ENCODE measurements at places on chromosomes 2 and 18. TPM values are rescaled to one million over a fixed set of nuclear protein-coding genes. Genes with fewer than 3 reads are reported as not detected.

GRCh38 chr2:16832910-16833309, 167.3 kb upstream of the CYRIA start:
- H3K4me3 ChIP-seq = no peak overlapping the region
- H3K36me3 ChIP-seq = no peaks in the 10 kb centered on the region
- no peaks in the 10 kb centered on the region for H3K4me1 ChIP-seq
- H3K27me3 ChIP-seq = no peaks in the 10 kb centered on the region
- DNase-seq = no peak

- no peaks in the 10 kb centered on the region for H3K36me3 ChIP-seq
- H3K4me3 ChIP-seq = no peak overlapping the region
- H3K27ac ChIP-seq = peak overlapping the region; percentile 0
Measured at GRCh38 chr2:20565623-20566236, 85.2 kb downstream of the HS1BP3 start.

DNA sequence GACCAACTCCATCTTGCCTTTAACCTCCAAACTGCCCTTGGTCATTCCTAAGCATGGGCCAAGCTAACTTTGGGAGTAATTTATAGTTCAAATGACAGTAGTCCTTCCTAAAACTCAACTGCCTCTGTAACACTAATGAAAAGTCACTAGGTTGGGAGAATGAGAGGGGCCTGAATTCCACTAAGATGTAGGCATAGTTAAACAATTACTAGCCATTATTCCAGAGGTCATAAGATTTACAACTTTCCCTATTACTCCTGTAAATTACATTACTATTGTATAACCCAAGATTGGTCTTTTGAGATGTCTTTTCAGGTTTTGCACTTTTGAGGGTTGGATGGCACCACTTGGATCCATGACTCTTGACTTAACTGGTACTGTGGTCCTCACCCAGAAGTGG, 94.6 kb downstream of the SPP2 start:
- no peak for DNase-seq
- no peaks in the 10 kb centered on the region for H3K36me3 ChIP-seq
- no peak overlapping the region for H3K4me3 ChIP-seq
- no peaks in the 10 kb centered on the region for H3K27me3 ChIP-seq
- no peak overlapping the region for H3K27ac ChIP-seq

DNA sequence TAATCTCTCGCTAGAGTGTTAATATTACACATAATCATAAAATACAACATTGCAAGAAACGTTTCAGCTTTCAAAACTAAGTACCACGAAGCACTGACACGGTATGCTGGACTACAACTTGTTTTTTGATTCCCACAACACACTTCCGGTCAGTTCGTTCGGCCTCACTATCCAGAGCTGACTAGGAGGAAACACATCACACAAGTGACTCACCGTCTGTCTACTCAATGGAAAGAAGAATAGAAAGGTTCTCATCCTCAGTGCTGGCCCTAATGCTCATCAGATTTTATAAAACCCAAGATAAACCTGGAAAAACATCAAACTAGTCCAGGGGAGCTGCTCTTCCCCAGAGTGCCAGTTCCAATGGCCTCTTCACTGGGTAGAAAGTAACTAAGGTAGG, 42.9 kb downstream of the ZNF385B start:
- H3K27ac ChIP-seq = no peak overlapping the region
- no peak overlapping the region for H3K4me3 ChIP-seq
- no peaks in the 10 kb centered on the region for H3K27me3 ChIP-seq

DNA sequence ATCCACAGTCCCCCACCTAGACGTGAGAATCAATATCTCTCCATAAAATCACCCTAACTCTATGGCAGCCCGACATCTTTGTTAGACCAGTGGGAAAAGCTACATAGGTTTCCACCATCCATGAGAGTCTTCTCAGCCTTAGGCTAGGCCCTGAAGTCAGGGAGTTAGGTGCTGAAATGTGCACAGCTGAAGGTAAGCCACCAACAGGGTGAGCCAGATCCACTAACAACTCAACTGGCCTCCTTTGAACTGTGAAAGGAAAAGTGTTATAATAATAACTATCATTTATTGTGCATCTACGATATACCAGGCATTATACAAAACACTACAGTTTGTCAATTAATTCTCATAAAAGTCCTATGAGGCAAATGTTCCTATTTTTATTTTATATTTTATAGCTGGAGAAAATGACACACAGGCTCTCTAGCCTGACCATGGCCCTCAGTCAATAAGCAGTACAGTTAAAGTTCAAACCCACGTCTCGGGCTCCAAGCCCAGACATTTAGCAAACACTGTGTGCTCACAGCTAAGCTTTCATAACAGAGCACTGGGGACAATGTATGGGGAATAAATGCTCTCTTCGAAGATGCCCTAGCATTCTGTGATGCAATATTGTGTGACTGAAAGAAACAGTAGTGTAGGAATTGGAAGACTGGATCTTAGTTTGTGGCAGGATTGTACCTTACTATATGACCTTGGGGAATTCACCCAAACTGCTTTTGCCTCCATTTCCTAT, 11.2 kb upstream of the CYP27C1 start:
- H3K36me3 ChIP-seq = no peaks in the 10 kb centered on the region
- DNase-seq = no peak
- no peaks in the 10 kb centered on the region for H3K4me1 ChIP-seq

DNA sequence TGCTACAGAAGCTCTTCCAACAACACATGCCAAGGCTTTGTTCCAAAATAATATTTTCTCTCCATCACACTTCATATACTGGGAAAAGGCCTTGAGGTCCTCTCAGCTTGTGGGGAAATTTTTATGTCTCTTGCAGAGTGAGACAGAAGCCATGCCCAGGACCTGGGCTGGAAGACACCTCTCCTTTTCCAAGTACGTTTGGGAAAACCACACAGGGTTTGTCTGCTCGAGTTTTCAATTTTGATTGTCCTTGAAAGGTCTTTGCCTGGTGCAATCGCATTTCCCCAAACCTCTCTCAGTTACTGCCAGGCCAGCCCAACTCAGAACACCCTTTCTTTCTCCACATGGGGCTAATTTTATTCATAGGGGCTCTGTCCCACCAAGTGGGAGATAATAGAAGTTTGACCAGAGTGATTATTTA, 272.2 kb downstream of the OSR1 start:
- no peaks in the 10 kb centered on the region for H3K27me3 ChIP-seq
- no peak overlapping the region for H3K4me3 ChIP-seq
- no peaks in the 10 kb centered on the region for H3K36me3 ChIP-seq
- DNase-seq = no peak
- H3K27ac ChIP-seq = no peak overlapping the region

DNA sequence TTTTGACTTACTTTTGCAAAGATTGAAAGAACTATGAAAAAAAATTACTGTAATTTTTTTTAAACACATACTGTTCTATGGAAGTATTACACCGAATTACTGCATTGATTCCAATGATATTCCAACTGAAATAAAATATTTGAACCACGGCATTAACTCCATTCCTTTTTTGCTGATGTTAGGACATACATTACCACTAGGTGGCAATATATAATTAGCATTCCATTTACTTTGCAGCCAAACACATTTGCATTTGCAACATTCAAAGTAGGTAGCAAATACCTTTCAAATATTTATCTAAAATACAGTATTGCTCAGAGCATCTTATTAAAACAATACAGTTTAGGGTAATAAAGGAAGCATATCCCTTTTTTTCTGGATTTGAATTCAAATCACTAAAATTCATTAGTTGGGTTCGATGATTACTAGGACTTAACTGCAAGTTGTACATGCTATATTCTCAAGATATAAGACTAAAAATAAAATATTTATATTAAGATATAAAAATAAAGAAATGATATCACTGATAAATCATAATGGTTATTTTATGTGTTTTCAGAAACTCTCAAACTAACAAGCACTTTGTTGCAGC, 31.3 kb downstream of the LANCL1 start:
- no peaks in the 10 kb centered on the region for H3K27me3 ChIP-seq
- DNase-seq = no peak
- peaks cover 6% of the 10 kb centered on the region for H3K36me3 ChIP-seq

DNA sequence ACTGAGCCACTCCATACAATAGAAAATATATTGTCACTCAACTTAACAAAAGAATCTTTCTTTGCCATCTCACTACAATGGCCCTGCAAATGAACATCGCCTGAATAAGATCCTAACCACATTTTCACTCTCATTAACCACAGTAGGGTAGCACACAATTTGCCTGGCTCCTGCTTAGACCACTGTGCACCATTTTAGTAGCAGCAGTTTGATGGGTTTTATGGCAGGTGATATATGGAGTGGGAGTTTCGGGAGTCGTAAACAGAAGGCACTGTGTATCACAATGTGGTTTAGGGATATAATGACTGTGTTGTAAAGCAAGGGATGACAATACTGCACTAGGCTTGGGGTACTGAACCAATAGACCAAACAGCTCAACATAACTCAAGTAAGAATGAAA, 617.4 kb downstream of the BCL11A start:
- H3K36me3 ChIP-seq = no peaks in the 10 kb centered on the region
- H3K4me1 ChIP-seq = no peaks in the 10 kb centered on the region
- H3K27ac ChIP-seq = no peak overlapping the region
- peak; percentile 8 for DNase-seq
- H3K4me3 ChIP-seq = no peak overlapping the region
- H3K27me3 ChIP-seq = no peaks in the 10 kb centered on the region

GRCh38 chr18:68997845-68998244, 200.0 kb downstream of the CCDC102B start:
- no peak overlapping the region for H3K27ac ChIP-seq
- H3K36me3 ChIP-seq = no peaks in the 10 kb centered on the region
- no peak overlapping the region for H3K4me3 ChIP-seq
- no peak for DNase-seq

DNA sequence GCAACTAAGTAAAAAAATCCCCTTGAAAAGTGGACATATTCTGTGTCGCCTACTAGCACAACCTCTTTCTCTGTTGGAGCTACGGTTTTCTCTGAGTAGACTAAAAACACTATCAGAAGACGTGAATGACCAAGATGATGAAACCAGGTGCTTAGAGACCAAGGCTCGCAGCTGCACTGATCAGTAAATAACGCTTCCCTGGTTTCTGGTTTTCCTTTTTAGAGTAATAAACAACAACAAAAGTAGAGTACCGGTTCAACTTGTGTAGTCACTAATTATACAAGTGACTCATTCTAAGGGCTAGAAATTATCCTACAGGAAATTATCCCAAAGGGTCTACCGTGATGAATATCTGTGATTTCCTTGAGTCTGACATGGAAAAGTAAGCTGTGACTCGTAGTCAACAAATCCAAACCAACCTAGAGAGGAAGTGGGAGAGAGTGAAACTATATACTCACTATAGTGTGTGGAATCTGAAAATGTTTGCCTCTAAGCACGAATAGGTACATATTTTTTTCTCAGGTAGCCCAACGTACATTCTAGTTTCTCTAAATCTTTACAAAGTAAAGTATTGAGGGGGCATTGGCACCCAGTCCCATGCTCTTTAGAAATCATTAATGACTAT, 17.8 kb downstream of the RASGRP3 start:
- no peak for DNase-seq
- no peak overlapping the region for H3K4me3 ChIP-seq
- no peak overlapping the region for H3K27ac ChIP-seq
- H3K4me1 ChIP-seq = peaks cover 18% of the 10 kb centered on the region
- H3K36me3 ChIP-seq = no peaks in the 10 kb centered on the region

DNA sequence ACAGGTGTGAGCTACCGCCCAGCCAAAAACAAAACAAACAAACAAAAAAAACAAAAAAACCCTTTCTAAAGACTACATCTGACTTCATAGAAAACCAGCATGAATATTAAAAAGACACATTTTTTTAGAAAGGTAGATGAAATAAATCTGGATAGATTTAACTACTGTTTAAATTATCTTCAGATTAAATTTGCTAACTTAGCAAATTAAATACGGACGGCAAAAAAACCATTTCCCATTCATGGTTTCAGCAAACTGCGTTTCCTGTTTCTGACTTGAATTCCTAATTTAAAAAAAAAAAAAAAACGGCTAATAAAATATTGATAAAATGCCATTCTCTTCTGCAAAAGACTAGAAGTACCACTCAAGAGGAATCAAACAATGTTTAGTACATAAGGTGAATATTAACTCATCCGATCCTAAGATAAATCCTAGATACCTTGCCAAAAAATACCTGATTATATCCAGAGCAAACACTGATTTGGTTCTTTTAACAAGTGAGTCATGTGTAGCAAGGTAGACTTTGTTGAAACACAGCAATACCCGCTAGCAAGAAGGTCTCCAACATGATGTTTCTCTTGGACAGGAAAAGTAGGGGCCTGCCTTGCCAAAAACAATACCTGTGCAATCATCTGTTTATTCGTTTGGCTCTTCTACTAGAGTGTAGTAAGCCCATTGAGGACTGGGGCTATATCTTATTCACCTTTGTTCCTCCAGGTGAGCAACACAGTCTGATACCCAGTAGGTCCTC, 96.2 kb downstream of the BARD1 start:
- H3K4me3 ChIP-seq = no peak overlapping the region
- no peak overlapping the region for H3K27ac ChIP-seq
- H3K36me3 ChIP-seq = no peaks in the 10 kb centered on the region

GRCh38 chr2:3222636-3223035, 155.0 kb downstream of the EIPR1 start:
- H3K27me3 ChIP-seq = no peaks in the 10 kb centered on the region
- no peak for DNase-seq
- no peaks in the 10 kb centered on the region for H3K36me3 ChIP-seq

- H3K4me1 ChIP-seq = no peaks in the 10 kb centered on the region
- H3K36me3 ChIP-seq = peaks cover 89% of the 10 kb centered on the region
- DNase-seq = no peak
Measured at GRCh38 chr2:102171946-102172345, 14.9 kb upstream of the IL1RL2 start.

GRCh38 chr2:182831101-182831500, 35.3 kb downstream of the FRZB start:
- no peaks in the 10 kb centered on the region for H3K27me3 ChIP-seq
- no peak overlapping the region for H3K27ac ChIP-seq
- no peak overlapping the region for H3K4me3 ChIP-seq
- H3K4me1 ChIP-seq = peaks cover 26% of the 10 kb centered on the region
- DNase-seq = no peak

- H3K36me3 ChIP-seq = peaks cover 5% of the 10 kb centered on the region
- no peak overlapping the region for H3K27ac ChIP-seq
- no peak for DNase-seq
Measured at GRCh38 chr18:13406736-13407135, 188.2 kb downstream of the LDLRAD4 start.

DNA sequence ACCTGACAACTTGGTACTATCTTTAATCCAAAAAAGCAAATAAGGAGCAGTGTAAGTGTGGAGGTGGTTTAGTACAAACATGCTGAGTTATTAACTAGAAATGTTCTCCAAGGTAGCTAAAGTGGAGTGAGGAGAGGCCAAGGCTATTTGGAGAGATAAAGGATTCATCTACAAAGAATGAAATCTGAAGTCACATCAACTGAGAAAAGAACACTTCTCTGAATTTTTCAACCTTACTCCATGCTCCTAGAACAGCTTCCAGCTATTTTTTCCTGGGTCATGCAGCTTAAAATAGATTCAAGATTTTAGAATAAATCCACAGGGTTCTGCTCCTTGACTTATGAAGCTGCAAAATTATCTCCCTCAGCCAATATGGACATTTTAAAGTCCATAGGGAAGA, 18.7 kb downstream of the IMMT start:
- H3K4me3 ChIP-seq = no peak overlapping the region
- no peak for DNase-seq
- H3K36me3 ChIP-seq = peaks cover 71% of the 10 kb centered on the region
- no peaks in the 10 kb centered on the region for H3K27me3 ChIP-seq

Gene FBXO36
- total RNA-seq = 1.6 TPM

Gene CNDP1
- not detected for total RNA-seq

Gene POLR1B
- total RNA-seq = 10.0 TPM

Gene EPB41L3
- total RNA-seq = 39.6 TPM

Gene ZNF385B
- total RNA-seq = 4.9 TPM

Gene SERPINB13
- not detected for total RNA-seq

Gene ZNF396
- total RNA-seq = 1.4 TPM

Gene C2orf72
- total RNA-seq = 0.06 TPM

Gene SLC39A6
- 35.4 TPM for total RNA-seq
